ENCODE measurements at places on chromosomes 3 and 15.

- H3K36me3 ChIP-seq = no peaks in the 10 kb centered on the region
- no peak for DNase-seq
- no peak overlapping the region for H3K4me3 ChIP-seq
- H3K4me1 ChIP-seq = no peaks in the 10 kb centered on the region
- no peak overlapping the region for H3K27ac ChIP-seq
Measured at GRCh38 chr3:105456017-105456416, 89.3 kb downstream of the ALCAM start.

DNA sequence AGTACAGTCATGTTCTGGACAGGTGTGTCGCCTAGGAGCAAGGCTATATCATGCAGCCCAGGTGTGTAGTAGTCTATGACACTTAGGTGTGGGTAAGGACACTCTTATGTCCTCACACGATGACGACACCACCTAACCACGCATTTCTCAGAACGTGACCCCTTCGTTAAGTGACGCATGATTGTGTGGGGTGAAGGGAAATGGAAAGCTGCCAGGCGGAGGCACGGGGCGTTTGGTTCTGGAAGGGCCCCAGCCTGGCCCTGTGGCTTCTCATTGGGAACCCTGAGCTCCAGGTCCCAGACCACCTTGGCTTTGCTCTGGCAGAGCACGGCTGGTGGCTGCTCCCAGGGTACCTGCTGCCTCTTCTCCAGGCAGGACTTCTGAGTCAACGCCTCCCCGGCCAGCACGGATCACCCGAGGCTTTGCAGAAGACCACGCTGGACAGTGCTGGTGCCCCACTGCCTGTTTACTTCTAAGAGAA, 39.3 kb downstream of the FBLN2 start:
- H3K27ac ChIP-seq = no peak overlapping the region
- peaks cover 5% of the 10 kb centered on the region for H3K4me1 ChIP-seq
- DNase-seq = no peak
- H3K36me3 ChIP-seq = no peaks in the 10 kb centered on the region
- no peak overlapping the region for H3K4me3 ChIP-seq
- no peaks in the 10 kb centered on the region for H3K27me3 ChIP-seq

DNA sequence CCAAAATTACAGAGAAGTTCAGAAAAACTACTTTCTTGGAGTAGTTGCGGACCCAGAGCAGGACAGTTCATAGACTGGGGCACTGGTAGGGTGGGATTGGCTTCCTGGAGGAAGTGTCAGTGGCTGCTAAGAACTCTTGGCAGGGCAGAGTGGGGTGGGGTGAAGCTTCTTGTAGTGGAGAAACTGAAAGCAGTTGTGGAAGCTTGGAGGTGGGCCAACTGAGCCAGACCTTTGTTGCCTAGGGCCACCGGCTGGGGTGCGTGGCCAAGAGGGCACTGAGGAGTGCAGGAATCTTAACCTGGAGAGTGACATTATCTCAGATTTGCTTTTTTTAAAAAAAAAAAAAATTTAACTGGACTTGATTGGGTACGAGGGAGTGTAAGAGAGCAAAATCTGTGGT, 3.1 kb downstream of the KAT2B start:
- no peak overlapping the region for H3K4me3 ChIP-seq
- no peaks in the 10 kb centered on the region for H3K27me3 ChIP-seq
- no peaks in the 10 kb centered on the region for H3K36me3 ChIP-seq

- H3K4me3 ChIP-seq = no peak overlapping the region
- peaks cover 7% of the 10 kb centered on the region for H3K36me3 ChIP-seq
Measured at GRCh38 chr3:138297059-138297607, 32.5 kb downstream of the NME9 start.

DNA sequence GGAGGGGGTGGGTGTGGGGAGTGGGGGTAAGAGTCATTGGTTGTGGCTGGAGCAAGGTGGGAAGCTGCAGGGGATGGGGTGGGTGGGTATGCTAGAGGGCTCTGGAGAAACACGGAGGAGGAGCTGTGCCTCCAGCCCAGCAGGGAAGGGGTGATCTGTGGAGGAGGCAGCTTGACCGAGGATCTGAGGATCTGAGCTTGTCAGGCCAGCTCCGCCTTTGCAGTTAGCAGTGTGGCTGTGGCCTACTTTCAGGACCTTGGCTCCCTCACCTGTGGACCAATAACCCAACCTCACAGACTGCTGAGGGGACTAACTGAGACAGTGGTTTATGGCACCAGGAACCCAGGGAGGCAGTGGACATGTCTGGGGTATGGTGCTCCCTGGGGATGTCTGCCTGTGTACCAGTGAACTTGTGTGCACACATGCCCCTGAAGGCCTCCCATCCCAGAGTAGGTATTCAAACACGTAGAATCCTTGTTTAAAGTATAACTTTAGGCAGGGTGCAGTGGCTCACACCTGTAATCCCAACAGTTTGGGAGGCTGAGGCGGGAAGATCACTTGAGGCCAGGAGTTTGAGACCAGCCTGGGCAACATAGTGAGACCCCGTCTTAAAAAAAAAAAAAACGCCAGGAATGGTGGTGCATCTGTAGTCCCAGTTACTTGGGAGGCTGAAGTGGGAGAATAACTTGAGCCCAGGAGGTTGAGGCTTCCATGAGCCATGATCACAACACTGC, 52.5 kb upstream of the LINGO1 start:
- no peaks in the 10 kb centered on the region for H3K36me3 ChIP-seq
- DNase-seq = no peak
- no peak overlapping the region for H3K4me3 ChIP-seq
- no peak overlapping the region for H3K27ac ChIP-seq
- peaks cover 9% of the 10 kb centered on the region for H3K27me3 ChIP-seq
- no peaks in the 10 kb centered on the region for H3K4me1 ChIP-seq
